Neuronal stem cell (in vitro differentiated cells): ENCODE measurements at places on chromosomes 5 and 9.

DNA sequence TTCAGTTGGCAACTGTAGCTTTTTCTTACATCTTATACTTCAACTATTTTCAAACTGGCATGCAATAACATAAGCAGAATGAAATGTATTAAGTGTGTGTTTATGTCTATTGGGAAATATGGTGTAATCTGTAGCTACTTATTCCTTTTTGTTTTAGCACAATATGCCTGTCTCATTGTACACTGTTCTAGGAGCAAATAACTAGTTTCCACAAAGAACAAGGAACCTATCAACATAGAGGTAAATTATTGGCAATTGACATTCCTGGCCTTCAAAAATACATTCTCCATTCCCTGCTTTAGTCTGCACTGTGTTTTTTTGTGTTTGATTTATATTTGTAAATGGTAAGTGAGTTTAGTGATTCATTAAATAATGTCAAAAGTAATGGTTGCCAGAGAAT lies 75.7 kb downstream of the FBXL7 start:
- no peak for DNase-seq
- peaks cover 12% of the 10 kb centered on the region for H3K4me1 ChIP-seq
- H3K4me3 ChIP-seq = no peak overlapping the region
- no peak overlapping the region for H3K27ac ChIP-seq

DNA sequence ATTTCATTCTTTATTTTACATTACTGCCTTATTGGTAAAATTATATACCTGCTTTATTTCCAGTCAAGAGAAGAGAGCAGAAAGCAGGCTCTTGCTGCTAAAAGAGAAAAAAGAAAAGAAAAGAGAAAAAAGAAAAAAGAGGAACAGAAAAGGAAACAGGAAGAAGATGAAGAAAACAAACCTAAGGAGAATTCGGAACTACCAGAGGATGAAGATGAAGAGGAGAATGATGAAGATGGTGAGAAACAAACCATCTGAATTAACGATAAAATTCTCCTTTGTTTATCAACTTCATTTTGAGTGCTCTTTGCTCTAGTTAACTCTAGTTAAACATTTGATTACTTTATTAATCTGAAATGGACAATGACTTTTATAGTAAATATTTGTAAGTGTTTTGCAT lies 23.5 kb upstream of the EIF4EBP3 start:
- H3K27ac ChIP-seq = no peak overlapping the region
- H3K4me3 ChIP-seq = no peak overlapping the region
- no peaks in the 10 kb centered on the region for H3K4me1 ChIP-seq
- H3K36me3 ChIP-seq = peaks cover 80% of the 10 kb centered on the region

DNA sequence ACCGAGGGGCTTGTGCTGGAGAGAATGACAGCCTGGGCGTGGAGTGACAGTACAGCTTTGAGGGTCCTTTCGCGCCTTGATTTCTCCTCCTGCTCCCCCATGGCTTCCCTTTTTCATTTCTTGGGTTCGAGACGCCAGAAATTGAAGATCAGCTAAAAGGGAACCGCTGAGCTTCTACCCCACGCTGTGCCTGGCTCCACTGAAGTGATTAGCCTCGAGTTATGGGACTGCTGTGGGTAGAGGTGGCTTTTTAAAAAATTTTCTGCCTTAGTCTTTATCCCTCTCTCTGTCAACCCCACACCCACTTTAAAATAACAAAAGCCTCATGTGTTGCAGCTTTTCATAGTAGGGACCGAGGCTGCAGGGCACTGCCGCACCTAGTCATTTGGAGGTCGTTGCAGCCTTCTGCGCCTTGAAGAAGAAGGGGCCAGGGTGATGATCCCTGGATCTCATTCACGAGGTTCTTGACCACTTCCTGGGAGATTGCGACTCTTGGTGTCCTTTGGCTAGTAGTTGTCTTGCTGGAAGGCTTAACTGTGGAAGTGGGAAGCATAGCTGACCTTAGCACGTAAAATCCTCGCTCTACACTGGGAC lies 603 bp downstream of the PPIP5K2 start:
- peak overlapping the region; percentile 45 for H3K27ac ChIP-seq
- H3K36me3 ChIP-seq = no peaks in the 10 kb centered on the region
- H3K4me1 ChIP-seq = no peaks in the 10 kb centered on the region
- peak overlapping the region; percentile 77 for H3K4me3 ChIP-seq

- H3K36me3 ChIP-seq = no peaks in the 10 kb centered on the region
- DNase-seq = no peak
- no peaks in the 10 kb centered on the region for H3K27me3 ChIP-seq
- peaks cover 1% of the 10 kb centered on the region for H3K4me1 ChIP-seq
- H3K27ac ChIP-seq = no peak overlapping the region
- no peak overlapping the region for H3K4me3 ChIP-seq
Measured at GRCh38 chr9:111959468-111960359, 63.1 kb downstream of the UGCG start.

- no peak for DNase-seq
- no peak overlapping the region for H3K27ac ChIP-seq
- no peaks in the 10 kb centered on the region for H3K36me3 ChIP-seq
Measured at GRCh38 chr9:72950875-72951442, 1.9 kb downstream of the ALDH1A1 start.

DNA sequence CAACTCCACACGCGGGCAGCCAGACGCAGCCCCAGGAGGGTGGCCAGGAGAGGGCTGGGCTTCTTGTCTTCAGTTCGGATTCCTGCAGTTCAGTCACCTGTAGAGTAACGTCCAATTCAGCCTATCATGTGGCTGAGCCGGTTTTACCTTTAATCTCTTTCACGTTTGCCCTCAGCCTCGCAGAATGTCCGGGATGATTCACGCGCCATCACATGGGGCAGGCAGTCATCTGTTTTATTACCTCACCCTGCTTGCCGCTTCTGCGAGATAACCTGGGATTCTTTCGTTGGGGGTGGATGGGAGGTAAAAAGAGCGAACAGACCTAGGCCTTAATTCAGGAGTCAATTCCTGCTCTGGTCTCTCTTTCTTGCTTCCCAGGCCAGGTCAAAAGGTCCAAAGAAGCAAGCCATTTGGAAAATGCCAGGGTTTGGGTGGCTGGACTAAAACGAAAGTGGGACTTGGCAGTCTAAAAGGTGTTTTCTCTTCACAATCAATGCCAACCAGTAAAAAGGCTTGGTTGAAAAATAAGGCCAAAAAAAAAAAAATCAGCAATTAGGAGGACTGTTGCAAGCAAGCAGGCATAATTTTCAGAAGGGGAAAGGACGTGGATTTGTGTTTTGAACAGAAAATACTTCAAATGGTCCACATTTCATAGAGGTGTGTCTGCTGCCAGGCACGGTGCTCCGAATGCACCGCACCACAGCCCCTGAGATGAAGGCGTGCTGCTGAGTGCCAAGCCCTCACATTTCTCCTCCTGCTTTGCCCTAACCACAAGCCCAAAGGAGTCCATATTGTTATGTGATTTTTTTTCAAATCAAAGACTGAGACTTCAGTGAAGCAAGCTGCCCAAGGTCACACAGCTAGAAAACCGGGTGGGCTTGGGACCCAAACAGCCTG lies 2.8 kb upstream of the WWC1 start:
- no peak overlapping the region for H3K4me3 ChIP-seq
- peaks cover 9% of the 10 kb centered on the region for H3K4me1 ChIP-seq
- H3K36me3 ChIP-seq = no peaks in the 10 kb centered on the region
- DNase-seq = no peak

- DNase-seq = no peak
- peaks cover 15% of the 10 kb centered on the region for H3K4me1 ChIP-seq
- H3K27me3 ChIP-seq = no peaks in the 10 kb centered on the region
- H3K27ac ChIP-seq = no peak overlapping the region
- H3K36me3 ChIP-seq = no peaks in the 10 kb centered on the region
- no peak overlapping the region for H3K4me3 ChIP-seq
Measured at GRCh38 chr5:74519161-74519571, 121.4 kb downstream of the ENC1 start.

DNA sequence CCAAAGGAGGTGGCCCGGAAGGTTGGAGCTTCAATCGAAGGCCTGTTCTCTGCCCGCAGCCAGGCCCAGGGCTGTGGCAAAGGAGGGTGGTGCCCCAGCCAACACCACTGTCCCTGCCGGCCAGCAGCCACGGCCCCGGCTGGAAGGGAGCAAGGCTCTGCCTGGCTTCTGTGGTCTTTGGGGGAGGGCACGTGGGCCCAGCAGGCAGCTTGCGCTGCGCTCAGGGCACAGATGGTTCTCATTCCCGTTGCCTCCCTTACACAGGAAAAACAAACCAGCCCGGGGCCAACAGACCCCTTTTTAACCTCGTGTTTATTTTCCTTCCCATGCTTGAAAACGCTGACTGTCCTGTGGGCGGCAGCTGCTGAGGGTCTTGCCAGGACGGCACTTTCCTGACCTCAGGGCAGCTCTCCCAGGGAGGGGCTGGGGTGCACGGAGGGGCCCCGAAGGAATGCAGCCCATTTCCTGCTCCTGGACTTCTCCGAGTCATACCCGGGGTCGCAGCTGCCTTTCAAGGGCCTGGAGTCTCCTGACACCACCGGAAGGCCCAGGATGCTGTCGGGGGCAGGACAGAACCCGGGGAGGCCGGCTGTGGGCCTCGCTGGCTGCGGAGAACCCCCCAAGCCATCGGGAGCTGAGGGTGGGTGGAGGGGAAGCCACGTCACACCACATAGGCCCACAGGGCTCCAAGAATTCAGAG lies 1.1 kb upstream of the GPSM1 start:
- H3K4me1 ChIP-seq = peaks cover 27% of the 10 kb centered on the region
- H3K4me3 ChIP-seq = no peak overlapping the region

DNA sequence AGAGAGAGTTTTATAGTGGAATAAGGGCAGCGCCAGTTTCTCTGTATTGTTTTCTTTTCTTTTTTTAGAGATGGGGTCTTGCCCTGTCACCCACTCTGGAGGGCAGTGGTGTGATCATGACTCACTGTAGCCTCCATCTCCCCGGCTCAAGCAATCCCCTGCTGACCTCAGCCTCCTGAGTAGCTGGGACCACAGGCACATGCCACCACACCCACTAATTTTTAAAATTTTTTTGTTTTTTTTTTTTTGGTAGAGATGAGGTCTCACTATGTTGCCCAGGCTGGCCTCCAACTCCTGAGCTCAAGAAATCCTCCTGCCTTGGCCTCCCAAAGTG lies 119.0 kb downstream of the PIK3R1 start:
- H3K4me3 ChIP-seq = no peak overlapping the region
- no peak for DNase-seq
- no peaks in the 10 kb centered on the region for H3K4me1 ChIP-seq
- no peaks in the 10 kb centered on the region for H3K27me3 ChIP-seq

DNA sequence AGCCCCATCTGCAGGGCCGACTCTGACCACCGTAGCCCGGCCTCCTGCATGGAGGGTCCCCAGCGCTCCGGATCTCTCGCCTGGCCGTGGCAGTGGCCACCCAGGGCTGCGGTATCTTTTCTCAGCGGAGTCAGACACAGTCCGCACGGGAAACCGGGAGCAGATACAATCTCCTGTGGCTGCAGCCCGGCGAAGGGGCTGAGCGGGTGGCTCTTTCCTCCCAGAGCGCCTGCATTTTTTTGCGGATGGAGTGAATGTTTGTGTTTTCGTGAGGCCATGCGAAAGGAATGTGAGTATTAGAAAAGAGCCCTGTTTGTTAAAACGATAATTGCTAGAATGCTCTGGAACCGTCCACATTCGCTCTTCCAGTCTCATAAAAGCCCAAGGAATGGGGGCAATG lies 53.4 kb upstream of the PTCH1 start:
- H3K36me3 ChIP-seq = no peaks in the 10 kb centered on the region
- H3K4me1 ChIP-seq = peaks cover 23% of the 10 kb centered on the region

DNA sequence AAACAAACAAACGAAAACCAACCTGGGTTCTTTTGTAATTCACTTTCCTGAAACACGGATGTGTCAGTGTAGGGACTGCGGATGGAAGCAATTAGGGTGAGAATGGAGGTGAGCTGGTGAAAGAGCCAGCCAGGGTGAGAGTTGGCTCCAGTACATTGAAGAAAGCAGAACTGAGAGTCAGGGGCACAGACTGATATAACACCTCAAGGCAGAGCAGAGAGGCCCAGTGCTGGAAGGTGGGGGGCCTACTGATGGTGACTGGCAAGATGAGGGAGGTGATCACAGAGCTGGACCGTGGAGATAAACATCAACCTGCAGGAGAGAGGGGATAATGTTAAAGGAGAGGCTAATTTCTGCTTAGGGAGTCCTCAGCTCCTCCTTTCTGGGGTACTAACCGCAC lies 221.1 kb downstream of the MAN2A1 start:
- peaks cover 10% of the 10 kb centered on the region for H3K4me1 ChIP-seq
- DNase-seq = no peak

- no peaks in the 10 kb centered on the region for H3K36me3 ChIP-seq
- DNase-seq = peak; percentile 29
- H3K4me3 ChIP-seq = no peak overlapping the region
- peaks cover 37% of the 10 kb centered on the region for H3K4me1 ChIP-seq
- no peaks in the 10 kb centered on the region for H3K27me3 ChIP-seq
Measured at GRCh38 chr5:58071566-58071965, 388.3 kb downstream of the PLK2 start.

DNA sequence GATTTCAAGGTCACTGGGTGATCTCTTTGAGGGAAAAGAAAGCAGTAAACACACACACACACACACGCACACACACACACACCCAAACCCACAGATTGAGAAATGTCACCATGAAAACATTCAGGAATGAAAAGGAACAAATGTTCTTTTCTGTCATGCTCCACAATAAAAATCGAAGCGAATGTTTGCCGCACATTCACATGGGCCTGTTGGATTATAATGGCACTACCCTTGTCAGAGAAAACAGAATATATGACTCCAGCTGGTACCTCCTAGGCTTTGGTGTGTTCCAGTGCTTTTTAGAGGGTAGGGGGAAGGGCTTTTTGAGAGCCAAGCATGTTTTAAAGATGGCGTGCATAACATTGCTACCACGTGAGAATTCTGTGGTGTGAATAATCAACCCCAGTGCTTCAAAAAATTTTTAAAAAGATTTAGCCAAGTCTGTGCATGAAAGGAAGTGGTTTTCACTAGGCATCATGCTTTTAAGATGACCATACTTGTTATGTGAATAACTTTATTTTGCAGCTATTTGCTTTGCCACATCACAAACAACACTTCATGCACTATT lies 120.8 kb upstream of the ZNF608 start:
- H3K4me3 ChIP-seq = no peak overlapping the region
- no peak overlapping the region for H3K27ac ChIP-seq
- no peaks in the 10 kb centered on the region for H3K36me3 ChIP-seq
- no peaks in the 10 kb centered on the region for H3K27me3 ChIP-seq

- no peaks in the 10 kb centered on the region for H3K4me1 ChIP-seq
- no peak for DNase-seq
- no peak overlapping the region for H3K27ac ChIP-seq
- H3K4me3 ChIP-seq = no peak overlapping the region
- H3K27me3 ChIP-seq = no peaks in the 10 kb centered on the region
Measured at GRCh38 chr9:73775757-73776156, 624.1 kb downstream of the ANXA1 start.
